Stimulated activated CD8-positive, alpha-beta memory T cell treated with anti-CD3 and anti-CD28 coated beads, Interleukin-2, amount 100 ng/mL, for 48 hours (primary cell): ENCODE measurements at places on chromosomes 5 and 9.

GRCh38 chr9:105258225-105258737 lies 13.8 kb downstream of the SLC44A1 start:
- no peak for DNase-seq

DNA sequence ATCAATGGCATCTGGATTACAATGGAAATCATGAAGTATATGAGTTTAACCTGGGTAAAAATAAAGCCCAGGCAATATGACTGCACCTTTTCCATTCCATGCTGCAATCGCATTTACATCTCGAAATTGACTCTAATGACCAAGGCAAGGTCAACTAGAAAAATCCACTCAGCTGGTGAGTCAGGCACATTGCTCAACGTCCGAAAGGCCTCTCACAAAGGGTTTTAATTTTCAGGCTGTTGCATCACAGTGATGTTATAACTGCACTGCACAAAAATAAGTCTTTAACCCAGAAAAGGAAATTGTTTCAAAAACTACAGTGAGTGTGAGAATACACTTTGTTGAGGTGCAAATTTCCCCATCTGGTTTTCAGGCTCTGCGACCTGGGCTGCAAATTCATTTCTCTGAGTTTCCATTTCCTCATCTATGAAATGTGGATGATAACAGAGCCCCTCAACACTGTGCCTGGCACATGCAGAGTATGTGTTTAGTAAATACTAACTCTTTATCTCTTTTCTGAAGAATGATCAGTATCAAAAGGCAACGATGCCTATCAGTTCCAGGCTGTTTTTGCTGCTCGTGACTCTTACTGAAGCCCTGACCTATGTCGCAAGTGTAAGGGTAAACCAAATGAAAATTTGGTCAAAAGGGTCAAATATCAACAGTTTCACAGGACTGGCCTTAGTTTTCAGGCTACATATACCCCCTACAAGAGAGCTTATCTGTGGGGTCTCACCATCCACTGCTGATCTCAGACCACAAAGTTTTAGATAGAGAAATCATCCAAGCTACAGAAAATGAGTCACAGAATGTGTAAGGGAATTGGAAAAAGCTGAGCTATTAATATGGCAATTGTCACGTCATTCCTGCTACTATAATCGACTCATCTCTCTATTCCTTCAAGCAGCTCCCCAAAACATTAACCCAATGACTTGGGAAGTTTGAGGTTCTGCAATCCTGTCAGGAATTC lies 4.1 kb downstream of the NFIL3 start:
- DNase-seq, result no peak

DNA sequence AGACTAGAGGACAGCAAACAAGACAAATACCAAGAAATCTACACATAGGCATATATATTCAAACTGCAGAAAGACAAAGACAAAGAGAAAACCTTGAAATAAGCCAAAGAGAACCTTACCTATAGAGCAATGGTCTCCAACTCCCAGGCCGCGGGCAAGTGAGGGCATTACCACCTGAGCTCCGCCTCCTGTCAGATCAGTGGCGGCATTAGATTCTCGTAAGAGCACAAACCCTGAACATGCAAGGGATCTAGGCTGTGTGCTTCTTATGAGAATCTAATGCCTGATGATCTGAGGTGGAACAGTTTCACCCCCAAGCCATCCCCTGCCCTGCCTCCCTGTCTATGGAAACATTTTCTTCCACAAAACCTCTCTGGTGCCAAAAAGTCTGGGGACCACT lies 101.0 kb upstream of the MRPS30 start:
- DNase-seq, result no peak

GRCh38 chr5:10772901-10773585 lies 12.0 kb upstream of the DAP start:
- no peak for DNase-seq

GRCh38 chr9:29816954-29817703 lies 2243.8 kb upstream of the C9orf72 start:
- no peak for DNase-seq
